ENCODE measurements at places on chromosomes 5 and 9.

DNA sequence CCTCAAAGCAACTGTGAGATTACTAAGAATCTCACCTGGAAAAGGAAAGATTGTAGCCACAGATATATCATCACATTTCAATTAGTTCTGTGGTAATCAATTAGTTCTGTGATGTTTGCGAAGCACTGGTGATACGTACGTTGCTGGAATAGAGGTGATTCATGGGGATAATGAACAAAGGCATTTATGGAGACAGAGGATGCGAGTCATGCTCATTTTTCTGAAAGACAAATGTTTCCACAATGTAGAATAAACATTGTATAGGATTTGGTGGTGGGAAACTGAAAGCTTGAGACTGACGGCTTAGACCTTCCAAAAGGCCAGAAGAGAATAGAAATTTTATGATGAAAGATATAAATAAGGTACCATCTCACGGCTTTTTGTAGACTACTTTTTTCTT, 507.3 kb upstream of the TYRP1 start:
- DNase-seq: no peak

- DNase-seq: no peak
These were observed 7.0 kb upstream of the NKD2 start for GRCh38 chr5:1001406-1002270.

GRCh38 chr9:127976498-127976897, 4.3 kb downstream of the EEIG1 start:
- peak; percentile 63 for DNase-seq

GRCh38 chr9:73065439-73065838, 86.2 kb upstream of the ANXA1 start:
- no peak for DNase-seq

- no peak for DNase-seq
These were observed 178.4 kb downstream of the MACROH2A1 start for GRCh38 chr5:135220394-135221186.

- DNase-seq: no peak
These were observed 234.1 kb downstream of the CAAP1 start for GRCh38 chr9:26658476-26658875.

Measured in CD4-positive, alpha-beta T cell treated with Interleukin-6 at 100 ng/mL for 8 hours (primary cell).